ENCODE measurements at places on chromosomes 11 and 22. TPM values are rescaled to one million over a fixed set of nuclear protein-coding genes. Genes with fewer than 3 reads are reported as not detected.

The SYT13 gene
- total RNA-seq, result not detected

The SLC25A45 gene
- total RNA-seq, result 5.3 TPM

The APOC3 gene
- total RNA-seq, result not detected

The NLRP6 gene
- total RNA-seq, result not detected

The XKR3 gene
- not detected for total RNA-seq

The CCND1 gene
- 579 TPM for total RNA-seq

DNA sequence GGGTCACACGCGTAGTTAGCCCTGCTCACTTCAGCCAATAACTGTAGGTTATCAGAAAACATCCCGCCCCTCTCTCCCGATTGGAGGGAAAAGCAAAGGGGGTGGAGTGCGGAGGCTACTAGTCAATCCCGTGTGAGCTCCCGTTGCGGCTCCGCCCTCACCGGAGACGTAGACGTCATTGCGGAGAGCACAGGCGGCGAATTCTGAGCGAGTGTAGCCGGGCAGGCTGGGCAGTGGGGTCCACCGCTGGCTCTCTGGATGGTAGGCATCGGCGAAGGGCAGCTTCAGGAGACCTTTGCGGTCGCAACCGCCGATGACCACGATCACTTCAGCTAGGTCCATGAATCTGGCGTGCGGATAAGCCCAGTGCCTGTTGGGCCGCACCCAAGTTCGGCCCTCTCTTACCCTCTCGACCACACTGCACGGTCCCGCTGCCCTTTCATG lies 4.7 kb downstream of the KLHL35 start:
- H3K36me3 ChIP-seq, result no peaks in the 10 kb centered on the region
- H3K27me3 ChIP-seq, result peaks cover 4% of the 10 kb centered on the region
- DNase-seq, result no peak
- H3K4me1 ChIP-seq, result peaks cover 13% of the 10 kb centered on the region
- no peak overlapping the region for H3K4me3 ChIP-seq

DNA sequence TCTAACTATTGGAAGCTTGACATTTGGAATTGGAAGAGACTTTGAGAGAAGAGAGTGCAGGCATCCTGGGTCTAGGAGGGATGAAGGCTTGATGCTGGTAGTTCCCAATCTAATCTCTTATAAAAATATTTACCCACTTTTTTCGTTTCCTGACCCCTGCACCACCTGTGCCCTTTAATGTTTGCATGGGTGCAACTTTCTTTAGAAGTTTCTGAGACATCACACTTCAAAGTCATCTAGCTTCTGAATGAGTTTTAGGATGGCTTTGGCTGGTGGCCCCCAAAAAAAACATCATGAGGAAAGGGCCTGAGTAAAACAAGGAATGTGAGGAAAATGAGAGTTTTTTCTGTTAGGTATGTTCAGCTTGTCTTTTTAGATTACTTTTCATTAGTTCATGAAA lies 1.1 kb downstream of the POLD3 start:
- no peak for DNase-seq
- no peaks in the 10 kb centered on the region for H3K27me3 ChIP-seq
- no peak overlapping the region for H3K27ac ChIP-seq
- peaks cover 4% of the 10 kb centered on the region for H3K36me3 ChIP-seq

GRCh38 chr11:62044639-62045121 lies 77.2 kb upstream of the FTH1 start:
- no peak for DNase-seq
- no peaks in the 10 kb centered on the region for H3K27me3 ChIP-seq
- no peak overlapping the region for H3K27ac ChIP-seq

- H3K4me1 ChIP-seq, result peaks cover 6% of the 10 kb centered on the region
- no peak for DNase-seq
- no peaks in the 10 kb centered on the region for H3K27me3 ChIP-seq
- H3K36me3 ChIP-seq, result peaks cover 6% of the 10 kb centered on the region
- no peak overlapping the region for H3K4me3 ChIP-seq
These were observed 2.1 kb upstream of the DLAT start for GRCh38 chr11:112023104-112023503.

DNA sequence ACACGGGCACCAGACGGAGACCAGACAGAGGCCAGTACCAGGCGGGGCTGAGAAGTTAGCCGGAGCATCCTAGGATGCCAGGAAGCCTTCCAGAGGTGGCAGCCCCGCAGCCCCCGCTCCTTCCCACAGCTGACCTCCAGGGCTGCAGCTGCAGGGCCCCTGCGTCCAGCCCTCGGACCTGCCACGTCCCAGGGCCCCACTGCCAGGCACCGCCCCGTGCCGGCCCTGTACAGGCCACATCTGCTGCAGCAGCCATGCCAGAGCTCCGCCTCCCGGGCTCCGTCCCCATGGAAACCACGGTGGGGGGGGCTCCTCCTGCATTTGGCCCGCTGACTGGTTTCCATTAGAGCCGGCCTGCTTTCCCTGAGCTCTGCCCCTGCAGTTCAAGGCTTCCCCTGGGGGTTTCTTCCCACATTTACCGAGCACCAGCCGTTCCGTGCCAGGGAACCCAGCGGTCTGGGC lies 62.5 kb upstream of the PPARA start:
- H3K27ac ChIP-seq, result peak overlapping the region; percentile 92
- H3K4me1 ChIP-seq, result peaks cover 82% of the 10 kb centered on the region
- H3K4me3 ChIP-seq, result peak overlapping the region; percentile 88
- DNase-seq, result peak; percentile 89
- H3K27me3 ChIP-seq, result 0 out of 2 replicates have a peak, but pooled peaks cover 4% of the 10 kb centered on the region

GRCh38 chr22:17990942-17991341 lies 33.4 kb downstream of the MICAL3 start:
- H3K4me1 ChIP-seq, result peaks cover 46% of the 10 kb centered on the region
- no peaks in the 10 kb centered on the region for H3K36me3 ChIP-seq
- no peak for DNase-seq
- H3K4me3 ChIP-seq, result no peak overlapping the region
- no peak overlapping the region for H3K27ac ChIP-seq

GRCh38 chr11:16013242-16013641 lies 343.1 kb downstream of the SOX6 start:
- no peaks in the 10 kb centered on the region for H3K36me3 ChIP-seq
- 0 out of 2 replicates have a peak, but pooled peaks cover 4% of the 10 kb centered on the region for H3K4me1 ChIP-seq
- no peaks in the 10 kb centered on the region for H3K27me3 ChIP-seq
- H3K27ac ChIP-seq, result no peak overlapping the region
- no peak for DNase-seq

GRCh38 chr22:45657701-45658100 lies 13.9 kb upstream of the ATXN10 start:
- H3K4me3 ChIP-seq, result no peak overlapping the region
- no peaks in the 10 kb centered on the region for H3K4me1 ChIP-seq
- no peak overlapping the region for H3K27ac ChIP-seq
- H3K27me3 ChIP-seq, result no peaks in the 10 kb centered on the region

All from SJSA1 (cell line).